Spinal cord (tissue), 10 donors: ENCODE measurements at places on chromosomes 2 and 18.

DNA sequence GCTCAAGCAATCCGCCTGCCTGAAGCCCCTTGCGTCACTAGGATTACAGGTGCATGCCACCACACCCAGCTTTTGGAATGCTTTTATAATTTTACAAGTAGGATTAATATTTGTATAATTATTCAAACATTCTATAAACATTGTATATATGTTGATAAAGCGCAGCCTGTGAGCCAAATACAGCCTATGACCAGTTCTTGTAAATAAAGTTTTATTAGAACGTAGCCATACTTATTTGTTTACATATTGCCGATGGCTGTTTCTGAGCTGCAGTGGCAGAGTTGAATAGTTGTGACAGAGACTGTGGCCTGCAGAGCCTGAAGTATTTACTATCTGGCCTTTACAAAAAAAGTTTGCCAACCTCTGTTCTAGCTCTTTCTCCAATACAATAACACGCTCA, 232.6 kb downstream of the OTX1 start:
- no peak for DNase-seq

GRCh38 chr2:63698786-63699548, 110.2 kb downstream of the MDH1 start:
- peak; percentile 30 for DNase-seq

- no peak for DNase-seq
These were observed 18.3 kb downstream of the AAK1 start for GRCh38 chr2:69625078-69625795.

- no peak for DNase-seq
These were observed 12.7 kb upstream of the ARHGEF4 start for GRCh38 chr2:130823886-130824491.

- no peak for DNase-seq
These were observed 94.2 kb upstream of the LHCGR start for GRCh38 chr2:48849770-48850169.

- DNase-seq, result no peak
These were observed 250.8 kb upstream of the ACVR2A start for GRCh38 chr2:147594038-147594437.

- DNase-seq, result no peak
These were observed 349.7 kb downstream of the ZEB2 start for GRCh38 chr2:144170179-144170578.

- DNase-seq, result no peak
These were observed 80.3 kb upstream of the SESTD1 start for GRCh38 chr2:179344970-179345369.

GRCh38 chr2:60644951-60645350, 91.5 kb upstream of the BCL11A start:
- no peak for DNase-seq

DNA sequence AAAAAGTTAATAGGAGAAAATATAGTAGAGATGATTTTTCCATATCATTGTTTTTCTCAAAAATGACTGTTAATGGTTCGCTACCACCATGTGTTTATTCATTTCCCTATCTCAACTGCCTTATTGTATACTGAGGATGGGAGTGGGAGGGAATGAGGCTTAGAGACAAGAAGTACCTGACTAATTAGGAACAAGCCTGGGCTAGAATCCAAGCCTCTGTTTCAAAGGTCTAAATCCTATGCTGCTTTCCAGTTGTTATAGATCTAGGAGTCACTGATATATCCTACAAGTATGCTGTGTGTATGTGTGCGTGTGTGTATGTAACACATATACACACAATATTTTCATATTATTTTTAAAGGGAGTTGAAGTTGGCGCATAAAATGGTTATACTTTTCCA, 465.9 kb downstream of the EPHA4 start:
- DNase-seq, result no peak

DNA sequence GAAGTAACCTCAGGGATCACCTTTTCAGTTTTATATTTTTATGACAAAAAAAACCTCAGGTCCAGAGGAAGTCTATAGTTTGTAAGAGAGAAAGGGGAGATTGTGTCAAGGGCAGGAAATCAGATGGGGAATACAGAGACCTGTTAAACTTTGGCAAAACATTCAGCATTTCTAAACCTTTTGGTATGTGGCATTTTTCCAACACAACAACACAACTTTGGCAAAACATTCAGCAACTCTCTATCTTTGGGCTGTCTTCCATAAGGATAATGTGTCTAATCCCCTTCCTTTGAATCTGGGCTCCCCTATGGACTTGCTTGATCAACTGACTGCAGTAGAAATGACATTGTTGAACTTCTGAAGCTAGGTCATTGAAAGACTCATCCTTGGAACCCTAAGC, 220.6 kb upstream of the CCDC68 start:
- no peak for DNase-seq

GRCh38 chr2:147198651-147199171, 646.1 kb upstream of the ACVR2A start:
- no peak for DNase-seq

- DNase-seq, result no peak
These were observed 34.9 kb downstream of the CIB4 start for GRCh38 chr2:26605999-26606846.

GRCh38 chr18:79515331-79515730, 119.6 kb downstream of the NFATC1 start:
- no peak for DNase-seq

GRCh38 chr2:88125344-88125923, 2.4 kb downstream of the FABP1 start:
- no peak for DNase-seq

DNA sequence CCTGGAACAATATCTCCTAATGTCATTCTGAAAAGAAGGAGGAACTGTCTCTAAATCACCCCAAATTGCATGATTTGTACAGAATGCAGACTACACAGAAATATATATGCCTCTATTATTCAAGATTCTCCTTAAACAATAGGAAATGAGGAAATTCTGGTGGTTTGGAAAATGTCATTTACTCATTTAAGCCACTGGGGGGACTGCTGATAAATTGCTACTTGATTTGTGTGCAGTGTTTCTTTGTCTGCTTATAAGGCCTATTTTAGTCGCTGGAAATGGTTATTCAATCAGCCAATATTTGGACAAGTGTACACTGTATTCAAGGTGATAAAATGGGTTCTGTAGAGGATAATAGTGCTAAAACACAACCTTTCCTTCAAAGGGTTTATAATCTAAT, 801.9 kb upstream of the CELF4 start:
- no peak for DNase-seq

DNA sequence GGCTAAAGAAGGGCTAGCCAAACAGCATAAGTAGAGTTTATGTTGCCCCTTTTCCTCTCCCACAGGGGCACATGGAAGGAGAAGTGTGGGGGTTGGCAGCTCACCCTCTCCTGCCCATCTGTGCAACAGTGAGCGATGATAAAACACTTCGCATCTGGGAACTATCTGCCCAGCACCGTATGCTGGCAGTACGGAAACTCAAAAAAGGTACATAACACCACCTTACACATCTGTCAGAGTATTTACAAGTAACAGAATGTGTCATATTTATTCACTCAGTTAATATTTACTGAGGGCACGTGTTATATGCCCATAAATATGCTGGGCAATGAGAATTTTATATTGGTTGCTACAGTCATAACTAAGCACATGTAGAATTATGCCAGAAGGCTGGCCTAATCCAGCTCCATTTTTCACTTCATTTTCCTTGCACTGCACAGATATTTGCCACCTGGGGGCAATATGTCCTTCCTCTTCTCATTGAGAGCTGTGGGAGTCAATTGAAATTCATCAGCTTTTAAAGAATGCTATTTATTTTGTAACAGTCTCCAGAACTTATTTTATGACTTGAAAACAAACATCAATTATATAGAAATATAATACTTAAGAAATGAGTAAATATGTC, 150.6 kb downstream of the RTN4 start:
- peak; percentile 70 for DNase-seq

GRCh38 chr18:23068011-23068410, 67.3 kb upstream of the CABLES1 start:
- no peak for DNase-seq
